ENCODE measurements at places on chromosomes 5 and 9. TPM values are rescaled to one million over a fixed set of nuclear protein-coding genes. Genes with fewer than 3 reads are reported as not detected.

DNA sequence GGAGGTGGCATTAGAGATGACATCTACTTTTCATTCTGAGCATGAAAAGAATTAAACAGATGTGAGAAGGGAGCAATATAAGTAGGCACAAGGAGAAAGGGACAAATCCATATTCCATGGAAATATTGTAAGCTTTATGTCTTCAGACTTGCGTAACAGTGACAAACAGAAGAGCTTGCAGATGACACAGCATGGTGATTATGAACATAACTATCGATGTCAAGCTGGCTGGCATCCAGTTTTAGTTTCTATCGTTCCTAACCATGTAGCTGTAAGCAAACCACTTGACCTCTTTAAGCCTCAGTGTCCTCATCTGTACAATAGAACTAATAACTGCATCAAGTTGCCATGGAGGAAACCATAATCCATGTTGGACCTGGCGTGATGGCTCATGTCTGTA lies 246.7 kb upstream of the ADRA1B start:
- no peak overlapping the region for H3K27ac ChIP-seq
- H3K4me1 ChIP-seq, result no peaks in the 10 kb centered on the region
- no peak overlapping the region for H3K4me3 ChIP-seq
- no peaks in the 10 kb centered on the region for H3K36me3 ChIP-seq
- H3K27me3 ChIP-seq, result no peaks in the 10 kb centered on the region

Gene TGFBR1
- total RNA-seq, result 28.7 TPM

DNA sequence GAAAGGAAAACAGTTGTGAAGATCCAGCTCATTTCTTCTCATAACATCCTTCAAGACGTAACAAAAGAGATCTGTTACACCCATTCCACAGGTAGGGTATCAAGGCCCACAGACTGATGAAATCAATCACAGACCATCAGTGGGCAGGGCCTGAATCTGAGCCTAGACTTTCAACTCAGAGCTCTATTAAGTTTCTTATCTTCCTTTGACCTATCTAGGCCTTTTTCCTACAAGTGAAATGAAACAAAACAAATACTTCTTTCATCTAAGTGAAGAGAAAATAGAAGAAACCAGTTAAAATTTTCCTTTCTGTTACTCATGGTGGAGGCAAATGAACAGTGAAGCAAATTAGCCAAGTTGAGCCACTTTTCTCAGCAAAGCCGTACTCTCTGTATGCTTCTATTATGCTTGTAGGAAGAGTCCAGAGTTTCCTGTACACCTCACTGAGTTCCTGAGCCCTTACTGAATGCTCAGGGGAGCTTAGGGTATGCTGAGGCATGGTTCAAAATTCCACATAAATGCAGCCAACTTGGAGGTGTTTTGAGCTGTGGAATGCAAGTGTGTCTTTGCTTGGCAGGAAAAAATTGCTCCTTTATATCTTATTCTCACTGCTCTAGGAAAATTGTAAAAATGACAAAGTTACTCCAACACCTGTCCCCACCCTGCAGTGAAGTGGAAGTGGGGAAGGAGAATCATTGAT lies 91.9 kb downstream of the FEM1C start:
- H3K27me3 ChIP-seq, result no peaks in the 10 kb centered on the region
- H3K36me3 ChIP-seq, result no peaks in the 10 kb centered on the region
- H3K4me3 ChIP-seq, result no peak overlapping the region
- peaks cover 6% of the 10 kb centered on the region for H3K4me1 ChIP-seq

Gene NKD2
- 42.1 TPM for total RNA-seq

GRCh38 chr5:157820593-157821252 lies 38.2 kb downstream of the CLINT1 start:
- H3K27me3 ChIP-seq, result no peaks in the 10 kb centered on the region
- peak; percentile 43 for DNase-seq
- no peak overlapping the region for H3K4me3 ChIP-seq
- no peak overlapping the region for H3K27ac ChIP-seq
- peaks cover 9% of the 10 kb centered on the region for H3K4me1 ChIP-seq

Gene NUDT12
- total RNA-seq, result 13.5 TPM

DNA sequence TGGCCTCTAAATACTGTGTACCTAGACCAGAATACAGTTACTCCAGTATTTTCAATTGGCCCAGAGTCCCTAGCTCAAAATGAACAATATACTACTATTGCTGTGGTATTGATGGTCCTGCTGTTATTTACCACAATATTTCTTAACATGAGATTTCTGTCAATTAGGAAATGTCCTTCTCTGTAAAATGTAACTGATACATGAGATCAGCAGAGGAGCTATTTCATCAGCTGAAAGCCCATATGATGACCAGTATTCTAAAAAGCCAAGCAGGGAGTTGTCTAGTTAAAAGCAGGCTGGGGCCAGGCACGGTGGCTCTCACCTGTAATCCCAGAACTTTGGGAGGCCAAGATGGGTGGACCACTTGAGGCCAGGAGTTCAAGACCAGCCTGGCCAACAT lies 187.7 kb upstream of the PTGER4 start:
- H3K27ac ChIP-seq, result no peak overlapping the region
- no peak overlapping the region for H3K4me3 ChIP-seq
- H3K27me3 ChIP-seq, result no peaks in the 10 kb centered on the region
- H3K4me1 ChIP-seq, result no peaks in the 10 kb centered on the region
- H3K36me3 ChIP-seq, result no peaks in the 10 kb centered on the region

Gene DPYSL3
- total RNA-seq, result 42.5 TPM

Gene SHLD3
- 4.6 TPM for total RNA-seq

Gene ADAM19
- total RNA-seq, result 4.5 TPM

DNA sequence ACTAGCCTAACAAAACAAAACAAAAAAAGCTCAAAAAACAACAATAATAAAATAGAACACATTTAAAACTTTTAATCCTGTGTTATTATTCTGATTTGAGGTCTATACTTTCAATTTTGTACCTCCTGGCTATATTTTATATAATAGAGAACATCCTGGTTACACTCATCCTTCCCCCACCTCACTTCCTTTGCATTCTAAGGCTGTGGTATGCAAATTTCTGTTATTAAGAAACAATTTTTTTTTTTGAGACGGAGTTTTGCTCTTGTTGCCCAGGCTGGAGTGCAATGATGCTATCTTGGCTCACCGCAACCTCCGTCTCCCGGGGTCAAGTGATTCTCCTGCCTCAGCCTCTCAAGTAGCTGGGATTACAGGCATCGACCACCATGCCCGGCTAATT lies 3.1 kb upstream of the RPL37 start:
- no peaks in the 10 kb centered on the region for H3K36me3 ChIP-seq
- peaks cover 13% of the 10 kb centered on the region for H3K4me1 ChIP-seq
- H3K27me3 ChIP-seq, result no peaks in the 10 kb centered on the region

GRCh38 chr5:35644543-35644942 lies 26.9 kb downstream of the SPEF2 start:
- no peaks in the 10 kb centered on the region for H3K36me3 ChIP-seq
- no peaks in the 10 kb centered on the region for H3K27me3 ChIP-seq
- no peak overlapping the region for H3K27ac ChIP-seq
- no peak for DNase-seq
- H3K4me3 ChIP-seq, result no peak overlapping the region

- no peak for DNase-seq
- H3K4me3 ChIP-seq, result no peak overlapping the region
- no peaks in the 10 kb centered on the region for H3K27me3 ChIP-seq
- H3K36me3 ChIP-seq, result no peaks in the 10 kb centered on the region
- no peaks in the 10 kb centered on the region for H3K4me1 ChIP-seq
Observed at GRCh38 chr5:157252711-157253465, 13.0 kb upstream of the CYFIP2 start.

DNA sequence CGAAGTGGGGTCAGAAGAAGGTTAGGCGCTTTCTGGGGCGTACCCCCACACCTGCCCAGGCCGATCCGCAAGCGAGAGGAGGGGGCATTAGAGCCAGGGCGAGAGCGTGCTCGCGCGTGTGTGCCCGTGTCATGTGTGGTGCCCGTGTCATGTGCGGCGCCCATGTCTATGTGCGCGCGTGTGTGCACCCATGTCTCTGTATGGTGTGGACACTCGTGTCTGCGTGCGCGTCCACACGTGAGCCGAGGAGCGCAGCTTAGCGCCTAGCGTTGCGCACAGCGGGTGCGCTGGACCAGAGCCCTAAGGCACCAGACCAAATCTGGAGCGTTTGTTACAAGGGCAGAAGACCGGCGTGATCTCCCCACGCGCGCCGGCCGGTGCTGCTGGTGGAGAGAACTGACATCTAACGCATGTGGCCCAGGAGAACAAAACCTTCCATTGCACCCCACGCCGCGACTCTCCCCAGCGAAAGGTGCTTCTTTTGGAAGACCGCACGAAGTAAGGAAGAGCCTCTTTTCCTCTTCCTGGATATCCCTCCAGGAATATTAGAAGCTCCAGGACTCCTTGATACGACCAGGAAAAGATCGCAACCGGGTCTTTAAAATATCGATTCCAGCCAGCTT lies 644 bp downstream of the NIM1K start:
- no peaks in the 10 kb centered on the region for H3K27me3 ChIP-seq
- DNase-seq, result peak; percentile 30
- no peak overlapping the region for H3K27ac ChIP-seq
- peak overlapping the region; percentile 61 for H3K4me3 ChIP-seq
- no peaks in the 10 kb centered on the region for H3K36me3 ChIP-seq

DNA sequence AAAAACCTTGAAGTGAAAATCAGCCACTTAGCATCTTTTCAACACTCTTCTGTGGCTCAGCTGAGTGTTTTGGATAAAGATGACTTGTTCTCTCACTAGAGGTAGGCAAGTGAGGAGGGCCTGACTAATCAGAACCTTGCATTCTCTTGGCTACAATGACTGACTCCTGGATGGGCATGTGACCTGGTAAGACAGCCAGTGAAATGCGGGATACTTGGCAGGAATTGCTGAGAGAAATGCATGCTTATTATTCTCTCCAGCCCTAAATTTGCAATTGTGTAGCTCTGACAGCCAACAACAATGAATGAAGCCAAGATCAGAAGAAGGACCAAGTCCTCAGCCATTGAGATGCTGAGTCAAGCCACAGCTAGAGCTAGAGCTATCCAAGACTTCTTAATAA lies 490.5 kb upstream of the ZNF608 start:
- no peak overlapping the region for H3K4me3 ChIP-seq
- no peak for DNase-seq
- no peaks in the 10 kb centered on the region for H3K4me1 ChIP-seq
- no peaks in the 10 kb centered on the region for H3K27me3 ChIP-seq

DNA sequence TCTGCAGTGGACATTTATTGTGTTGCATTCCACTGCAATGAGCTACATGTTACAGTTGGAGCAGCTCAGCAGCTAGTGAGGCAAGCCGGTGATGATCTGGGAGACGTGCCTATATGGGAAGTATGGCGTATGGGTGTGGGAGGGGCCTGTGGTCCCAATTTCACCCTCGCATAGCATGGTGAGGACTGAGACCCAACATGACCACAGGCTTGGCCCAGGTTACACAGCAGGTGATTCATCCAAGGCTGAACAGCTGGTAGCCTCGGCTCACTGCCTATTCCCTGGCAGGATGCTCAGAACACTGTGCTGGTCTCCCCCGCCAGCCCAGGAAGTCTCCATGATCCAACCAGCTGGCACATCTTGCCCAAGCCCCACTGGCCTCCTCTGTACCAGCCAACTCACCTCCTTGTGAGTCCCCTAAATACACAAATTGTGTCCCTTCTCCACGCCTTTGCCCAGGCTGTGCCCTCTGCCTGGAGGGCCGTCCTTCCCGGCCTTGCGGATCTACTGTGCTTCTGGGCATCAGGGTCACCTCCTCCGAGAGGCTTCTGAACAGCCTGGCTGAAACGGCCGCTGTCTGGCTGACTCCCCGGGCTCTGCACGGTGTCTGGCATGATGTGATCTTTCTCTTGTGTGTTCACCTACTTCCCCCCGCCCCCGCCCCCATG lies 81.4 kb downstream of the NSUN2 start:
- H3K27me3 ChIP-seq, result no peaks in the 10 kb centered on the region
- no peak overlapping the region for H3K4me3 ChIP-seq
- no peaks in the 10 kb centered on the region for H3K36me3 ChIP-seq
- DNase-seq, result no peak

DNA sequence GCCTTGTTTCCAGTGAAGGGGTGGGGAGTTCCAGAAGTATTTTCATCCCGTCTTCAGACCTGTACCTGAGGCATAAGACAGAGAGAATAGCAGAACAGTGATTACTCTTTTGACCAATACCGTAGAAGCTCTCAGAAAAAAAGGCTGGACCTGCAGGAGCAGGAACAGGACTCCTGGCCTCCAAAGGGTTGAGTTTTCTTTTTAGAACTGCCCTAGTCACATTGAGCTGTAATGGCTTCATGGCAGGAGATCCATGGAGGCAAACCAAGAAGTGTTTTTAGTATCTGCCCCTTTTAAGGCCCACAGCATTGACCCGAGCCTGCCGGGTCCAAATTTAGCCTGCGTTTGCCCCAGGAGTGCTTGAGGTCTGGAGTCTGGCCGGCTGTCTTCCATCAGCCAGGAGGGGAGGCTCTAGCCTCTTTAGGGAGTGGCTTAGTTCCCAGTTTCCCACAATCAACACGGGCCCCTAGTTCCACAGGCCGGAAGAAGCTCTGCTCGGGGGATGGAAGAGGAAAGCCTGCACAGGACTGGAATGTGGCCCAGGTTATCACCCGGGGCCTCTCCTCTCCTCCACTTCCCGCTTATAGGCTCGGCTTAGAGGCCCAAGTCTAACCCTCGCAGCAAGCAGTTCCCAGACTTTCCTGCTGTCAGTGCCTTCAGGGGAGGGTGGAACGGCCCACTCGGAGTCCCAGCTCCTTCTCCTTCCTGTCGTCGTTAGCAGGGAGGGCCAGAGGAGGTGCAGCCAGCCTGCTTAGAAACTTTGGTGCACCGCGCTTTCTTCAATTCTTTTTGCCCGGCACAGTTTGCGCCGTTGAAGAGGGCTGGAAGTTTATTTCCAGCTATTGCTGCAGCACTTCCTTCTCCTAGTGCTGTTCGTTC lies 80.7 kb downstream of the C9orf152 start:
- no peaks in the 10 kb centered on the region for H3K27me3 ChIP-seq
- H3K27ac ChIP-seq, result peak overlapping the region; percentile 75
- peak overlapping the region; percentile 42 for H3K4me3 ChIP-seq
- no peaks in the 10 kb centered on the region for H3K36me3 ChIP-seq

Gene MARCOL
- total RNA-seq, result not detected

- no peak for DNase-seq
- H3K4me1 ChIP-seq, result no peaks in the 10 kb centered on the region
- H3K4me3 ChIP-seq, result no peak overlapping the region
Observed at GRCh38 chr9:6538666-6539071, 106.9 kb downstream of the GLDC start.

GRCh38 chr5:161030229-161030628 lies 178.2 kb upstream of the ATP10B start:
- no peak overlapping the region for H3K4me3 ChIP-seq
- H3K4me1 ChIP-seq, result no peaks in the 10 kb centered on the region
- H3K36me3 ChIP-seq, result no peaks in the 10 kb centered on the region
- DNase-seq, result no peak
- no peak overlapping the region for H3K27ac ChIP-seq

DNA sequence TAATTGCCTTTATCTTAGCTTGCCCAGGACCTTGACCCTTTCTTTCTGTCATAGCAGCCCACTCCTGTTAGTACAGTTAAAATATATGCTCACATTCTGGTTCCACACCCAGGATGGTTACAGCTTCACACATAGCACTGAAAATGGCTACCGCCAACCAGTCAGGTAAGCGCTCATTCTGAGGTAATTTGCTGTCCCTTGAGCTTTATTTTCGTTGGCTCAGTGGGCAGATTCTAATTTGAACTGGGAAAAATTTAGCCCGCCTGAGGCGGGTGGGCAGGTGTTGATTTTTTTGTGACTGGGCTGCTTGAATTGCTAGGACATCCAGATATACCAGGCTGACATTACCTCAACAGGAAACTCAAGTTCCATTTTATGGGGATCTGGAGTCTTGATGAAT lies 137.5 kb downstream of the KCTD16 start:
- no peaks in the 10 kb centered on the region for H3K4me1 ChIP-seq
- no peaks in the 10 kb centered on the region for H3K36me3 ChIP-seq
- H3K27me3 ChIP-seq, result no peaks in the 10 kb centered on the region
- no peak overlapping the region for H3K27ac ChIP-seq

Gene DBH
- not detected for total RNA-seq
